ENCODE measurements at places on chromosomes 1 and 21. TPM values are rescaled to one million over a fixed set of nuclear protein-coding genes. Genes with fewer than 3 reads are reported as not detected.

DNA sequence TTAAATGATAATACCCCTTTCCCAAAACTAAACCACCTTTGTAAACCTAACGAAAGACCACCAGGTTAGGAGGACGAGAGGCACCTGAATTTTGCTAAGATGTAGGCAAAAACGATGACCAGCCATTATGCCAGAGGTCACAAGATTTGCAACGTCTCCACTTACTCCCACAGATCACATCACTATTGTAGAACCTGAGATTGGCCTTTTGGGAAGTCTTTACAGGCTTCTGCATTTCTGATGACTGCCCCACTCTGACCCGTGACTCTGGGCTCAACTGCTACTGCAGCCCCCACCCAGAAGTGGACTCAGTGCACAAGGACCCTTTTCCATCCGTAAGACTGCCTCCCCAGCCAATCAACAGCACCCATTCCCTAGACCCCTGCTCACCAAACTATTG lies 36.4 kb upstream of the COL6A2 start:
- H3K4me3 ChIP-seq, result no peak overlapping the region
- H3K36me3 ChIP-seq, result no peaks in the 10 kb centered on the region
- peak overlapping the region; percentile 63 for H3K27ac ChIP-seq
- peaks cover 42% of the 10 kb centered on the region for H3K4me1 ChIP-seq

GRCh38 chr1:89257041-89257440 lies 15.6 kb downstream of the GBP5 start:
- no peak overlapping the region for H3K4me3 ChIP-seq
- no peaks in the 10 kb centered on the region for H3K27me3 ChIP-seq

GRCh38 chr1:97105531-97105930 lies 383.9 kb downstream of the PTBP2 start:
- H3K4me3 ChIP-seq, result no peak overlapping the region
- no peak for DNase-seq
- no peaks in the 10 kb centered on the region for H3K27me3 ChIP-seq
- no peak overlapping the region for H3K27ac ChIP-seq
- H3K4me1 ChIP-seq, result no peaks in the 10 kb centered on the region

GRCh38 chr1:77386276-77386675 lies 104.5 kb downstream of the AK5 start:
- H3K27ac ChIP-seq, result no peak overlapping the region
- DNase-seq, result no peak
- H3K27me3 ChIP-seq, result no peaks in the 10 kb centered on the region
- no peaks in the 10 kb centered on the region for H3K36me3 ChIP-seq
- no peak overlapping the region for H3K4me3 ChIP-seq

Gene SERINC2
- total RNA-seq, result 1.1 TPM

Gene OPRD1
- not detected for total RNA-seq

Gene C1orf21
- 60.3 TPM for total RNA-seq
